Stimulated activated CD4-positive, alpha-beta T cell treated with anti-CD3 and anti-CD28 coated beads, Interleukin-2, amount 100 ng/mL, for 4 hours (primary cell): ENCODE measurements at places on chromosomes 2 and 18.

GRCh38 chr2:212974692-212975091 is 176.7 kb downstream of the IKZF2 start:
- DNase-seq = no peak

- DNase-seq = no peak
These were observed 96.0 kb upstream of the RAB12 start for GRCh38 chr18:8513249-8513648.

- DNase-seq = no peak
These were observed 1255.2 kb downstream of the CNTNAP5 start for GRCh38 chr2:125280265-125280664.

GRCh38 chr2:37389989-37390765 is 45.7 kb downstream of the QPCT start:
- peak; percentile 63 for DNase-seq

DNA sequence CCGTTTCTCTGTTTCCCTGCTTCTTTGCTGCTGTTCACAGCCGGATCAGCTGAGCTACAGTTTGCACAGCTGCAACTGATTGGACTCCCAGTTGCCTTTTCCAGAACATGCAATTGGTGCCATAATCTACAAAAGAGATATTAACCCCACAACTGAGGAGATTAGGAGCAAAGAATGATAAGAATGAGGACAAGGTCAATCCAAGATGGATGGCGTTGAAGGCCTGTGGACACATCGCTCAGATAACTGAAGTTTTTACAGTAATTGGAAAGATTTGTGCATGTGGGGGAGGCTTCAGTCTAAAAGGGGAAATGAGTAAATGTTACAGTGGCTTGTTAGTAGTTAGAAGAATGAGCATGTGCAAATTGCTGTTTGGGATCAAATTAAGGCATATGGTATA is 263.2 kb downstream of the TGIF1 start:
- DNase-seq = no peak

DNA sequence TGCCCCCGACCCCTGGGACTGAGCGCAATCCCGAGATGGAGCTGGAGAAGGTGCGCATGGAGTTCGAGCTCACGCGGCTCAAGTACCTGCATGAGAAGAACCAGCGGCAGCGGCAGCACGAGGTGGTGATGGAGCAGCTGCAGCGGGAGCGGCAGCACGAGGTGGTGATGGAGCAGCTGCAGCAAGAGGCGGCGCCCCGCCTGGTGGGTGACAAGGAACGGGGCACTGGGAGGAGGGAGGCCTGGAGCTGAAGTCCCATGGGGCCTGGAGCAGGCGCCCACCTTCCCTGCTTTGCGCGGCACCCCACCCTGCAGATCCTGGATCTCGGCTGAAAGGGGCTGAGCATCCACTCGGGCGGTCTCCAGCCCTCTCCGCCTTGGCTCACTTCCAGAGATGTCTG is 1.2 kb downstream of the TMEM247 start:
- DNase-seq = no peak

- no peak for DNase-seq
These were observed 122.0 kb downstream of the MDH1 start for GRCh38 chr2:63710732-63711131.

DNA sequence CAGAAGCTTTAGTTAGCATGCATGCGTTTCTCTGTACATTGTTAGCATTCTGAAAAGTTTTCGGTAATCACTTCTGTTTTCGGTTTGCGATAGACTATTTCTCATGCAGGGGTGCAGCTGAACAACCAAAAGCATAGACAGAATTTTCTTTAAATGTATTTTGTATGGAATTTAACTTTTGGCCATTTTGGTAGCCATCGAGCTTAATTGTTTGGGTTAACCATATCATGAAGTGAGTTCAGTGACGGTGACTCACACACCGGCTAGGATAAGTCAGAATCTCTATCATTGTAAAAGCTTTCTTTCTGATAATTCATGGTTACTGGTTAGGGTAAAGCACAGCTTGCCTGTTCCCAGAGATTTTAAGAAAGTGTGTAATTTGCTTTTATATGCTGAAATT is 107.2 kb downstream of the CD226 start:
- DNase-seq = no peak

DNA sequence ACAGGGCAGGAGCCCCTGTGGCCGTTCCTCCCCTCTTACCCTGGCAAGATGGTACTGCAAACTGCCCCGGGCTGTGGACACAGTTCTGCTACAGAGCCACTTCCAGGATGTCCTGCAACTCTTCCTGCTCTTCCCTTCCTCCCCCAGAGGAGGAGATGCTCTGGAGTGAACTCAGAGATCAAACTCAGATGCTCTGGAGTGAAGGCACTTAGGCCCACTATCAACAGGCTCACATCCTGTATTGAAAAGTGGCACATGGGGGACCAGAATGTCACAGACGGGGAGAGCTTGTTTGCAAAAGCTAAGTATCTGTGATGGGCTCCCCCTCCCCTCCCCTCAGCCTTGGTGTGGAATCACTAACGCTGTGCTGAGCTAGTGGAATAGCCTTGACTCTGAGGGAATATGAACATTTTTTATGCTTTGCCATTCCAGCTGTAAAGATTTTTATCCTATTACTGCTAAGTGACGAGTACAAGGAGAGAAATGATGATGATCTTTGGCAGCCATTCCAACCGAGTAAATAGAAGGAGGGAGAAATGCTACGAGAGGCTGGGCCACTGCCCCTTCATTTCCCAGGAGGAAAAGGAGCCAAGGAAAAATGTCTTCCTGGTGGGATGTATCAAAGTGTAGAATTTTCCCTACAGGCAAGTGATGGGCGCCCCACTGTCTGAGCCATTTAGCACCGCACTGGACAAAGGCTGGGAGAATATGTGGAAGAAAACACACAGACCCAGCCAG is 152.6 kb downstream of the GALNT14 start:
- DNase-seq = no peak

DNA sequence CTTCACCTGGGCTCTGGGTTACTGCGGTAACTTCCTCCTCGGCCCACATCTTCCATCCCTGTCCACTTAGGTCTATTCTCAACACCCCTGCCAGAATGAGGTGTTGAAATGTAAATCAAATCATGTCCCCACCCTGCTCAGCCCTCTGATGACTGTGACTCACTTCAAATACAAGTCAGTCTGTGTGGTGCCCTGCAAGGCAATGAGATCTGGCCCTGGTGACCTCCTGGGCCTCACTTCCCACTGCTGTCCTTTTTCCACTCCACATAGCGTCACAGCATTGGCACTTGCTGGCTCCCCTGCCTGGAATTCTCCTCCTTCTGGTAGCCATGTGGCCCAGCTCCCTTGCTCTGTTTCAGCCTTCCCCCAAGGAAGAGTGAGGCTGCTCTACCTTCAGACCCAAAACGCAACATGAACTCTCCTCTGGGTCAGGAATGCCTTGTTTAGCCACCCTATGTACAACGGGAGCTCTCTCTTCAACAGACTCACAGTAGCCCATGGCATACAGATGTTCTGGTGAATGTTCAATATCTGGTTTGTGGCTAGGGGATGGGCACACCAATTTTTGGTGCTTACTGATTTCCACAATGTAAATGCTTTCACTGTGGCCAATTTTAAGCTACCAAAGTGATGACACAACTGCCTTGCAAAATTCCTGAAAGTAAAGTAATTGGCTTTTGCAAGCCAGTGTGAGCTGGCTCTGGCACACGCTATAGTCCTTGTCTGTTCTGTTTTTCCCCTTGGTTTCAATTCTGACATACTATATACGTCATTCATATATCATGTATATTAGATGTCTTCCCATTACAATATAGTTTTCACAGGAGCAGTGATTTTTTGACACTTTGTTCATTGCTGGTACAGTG is 550.3 kb upstream of the HS6ST1 start:
- no peak for DNase-seq

- DNase-seq = peak; percentile 45
These were observed 187.7 kb upstream of the CXCR4 start for GRCh38 chr2:136305517-136306192.

DNA sequence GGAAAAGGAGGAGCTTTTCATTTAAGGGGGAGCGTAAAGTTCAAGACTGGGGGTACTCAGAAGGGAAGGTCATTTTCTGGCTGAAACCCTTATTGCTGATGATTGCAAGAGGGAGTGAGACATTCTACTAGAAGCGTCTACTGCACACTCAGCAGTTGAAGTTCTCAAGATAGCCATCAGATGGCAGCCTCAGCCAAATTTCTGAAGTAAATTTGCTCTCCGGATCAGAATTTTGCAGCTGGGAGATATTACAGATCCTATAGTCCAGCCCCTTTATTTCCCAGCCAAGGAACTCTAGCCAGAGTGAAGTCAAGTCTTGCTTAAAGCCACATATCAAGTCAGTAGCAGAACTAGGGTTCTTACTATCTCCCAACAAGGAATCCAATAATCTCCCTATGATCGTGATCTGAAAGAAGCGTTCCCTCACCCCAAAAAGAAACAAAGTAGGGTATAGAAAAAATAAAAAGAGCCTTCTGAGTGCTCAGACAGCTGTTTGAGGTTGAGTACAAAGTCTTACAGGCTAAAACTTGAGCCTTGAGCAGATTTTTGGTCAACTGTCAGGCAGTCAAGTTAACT is 24.0 kb downstream of the RAX start:
- DNase-seq = no peak

GRCh38 chr2:224221455-224221913 is 180.4 kb downstream of the FAM124B start:
- no peak for DNase-seq

DNA sequence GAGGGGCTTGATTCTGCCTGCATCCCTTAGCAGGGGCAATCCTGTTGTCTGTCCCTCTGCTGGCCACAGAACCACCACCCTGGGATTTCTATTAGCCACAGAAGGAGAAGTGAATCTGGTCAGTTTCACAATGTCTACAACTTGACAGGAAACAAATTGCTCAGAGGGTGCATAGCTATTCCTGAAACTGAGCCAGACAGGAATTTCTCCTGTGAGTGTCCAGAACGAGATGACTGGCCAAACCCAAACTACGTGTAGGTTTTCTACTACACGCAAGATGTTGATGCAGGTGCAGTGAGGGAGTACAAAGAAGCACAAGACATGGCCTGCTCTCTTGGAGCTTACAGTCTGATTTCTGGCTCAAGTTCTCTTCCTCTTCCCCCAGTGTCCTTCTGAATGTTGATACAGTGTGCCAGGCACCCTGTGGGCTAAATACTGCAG is 201.9 kb downstream of the CLIP4 start:
- no peak for DNase-seq

GRCh38 chr2:160646684-160647444 is 153.3 kb upstream of the RBMS1 start:
- DNase-seq = no peak

DNA sequence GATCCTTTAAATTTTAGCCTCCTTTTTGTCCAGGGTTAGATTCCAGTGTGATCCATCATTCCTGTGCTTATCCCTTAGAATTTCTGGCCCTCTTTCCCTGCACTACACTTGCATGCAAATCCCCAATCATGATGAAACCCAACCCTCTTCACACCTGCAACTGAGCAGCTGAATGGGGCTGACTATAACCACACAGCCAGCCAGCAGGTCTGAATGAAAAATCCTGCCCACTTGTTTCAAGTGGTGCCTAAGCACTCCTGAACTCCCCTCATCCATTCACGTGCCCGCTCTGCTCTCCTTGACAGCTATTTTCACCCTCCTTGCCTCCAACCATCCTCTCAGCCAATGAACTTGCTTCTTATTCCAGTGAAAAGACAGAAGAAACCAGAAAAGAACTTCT is 80.5 kb upstream of the AFF3 start:
- DNase-seq = no peak

- no peak for DNase-seq
These were observed 111.3 kb downstream of the PTGR3 start for GRCh38 chr18:75097491-75098225.

DNA sequence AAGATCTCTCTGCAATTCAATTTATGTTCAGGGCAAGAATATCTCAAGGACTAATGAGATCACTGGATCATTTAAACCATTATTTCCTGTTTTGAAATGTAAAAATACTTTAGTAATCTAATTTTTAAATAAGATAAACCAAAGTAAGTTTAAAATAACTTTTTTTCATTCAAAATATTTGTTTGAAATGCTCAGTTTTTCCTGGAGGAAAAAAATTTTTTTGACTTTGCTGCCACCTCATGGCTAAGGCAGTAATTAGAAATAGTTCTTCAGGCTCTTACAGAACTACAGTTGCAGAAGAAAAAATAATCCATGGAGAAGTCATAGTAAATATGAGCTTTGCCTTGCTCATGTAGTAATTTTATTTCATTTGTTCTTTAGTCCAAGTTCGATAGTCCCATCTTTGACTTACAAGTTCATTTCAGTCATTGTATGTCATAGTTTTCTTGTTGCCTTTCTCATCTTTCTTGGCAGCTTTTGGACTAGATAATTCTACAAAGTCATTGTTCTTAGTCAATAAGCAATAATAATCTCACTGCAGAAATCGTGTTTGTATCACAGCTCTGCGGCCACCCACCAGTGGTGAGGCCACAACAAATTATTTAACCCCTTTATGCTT is 127.4 kb downstream of the DPP4 start:
- DNase-seq = no peak

- no peak for DNase-seq
These were observed 45.2 kb upstream of the NFU1 start for GRCh38 chr2:69482471-69482870.

DNA sequence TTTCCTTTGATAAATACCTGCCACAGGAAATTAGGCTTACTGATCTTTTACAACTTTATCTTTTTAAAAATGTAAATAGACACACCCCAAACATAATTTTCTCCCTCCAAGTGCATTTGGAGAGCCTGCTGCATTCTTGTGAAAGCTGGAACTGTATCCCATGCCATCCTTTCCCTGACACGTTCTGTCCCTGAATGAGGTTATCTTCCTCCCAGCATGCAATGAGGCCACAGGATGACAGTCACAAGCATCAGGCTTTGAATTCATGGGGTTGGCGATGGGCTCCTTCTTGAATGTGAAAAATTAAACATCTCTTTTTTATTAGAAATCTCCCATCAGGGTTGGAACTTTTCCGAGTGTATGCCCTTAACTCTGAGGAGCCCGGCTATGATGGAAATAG is 77.8 kb downstream of the CTAGE1 start:
- no peak for DNase-seq

DNA sequence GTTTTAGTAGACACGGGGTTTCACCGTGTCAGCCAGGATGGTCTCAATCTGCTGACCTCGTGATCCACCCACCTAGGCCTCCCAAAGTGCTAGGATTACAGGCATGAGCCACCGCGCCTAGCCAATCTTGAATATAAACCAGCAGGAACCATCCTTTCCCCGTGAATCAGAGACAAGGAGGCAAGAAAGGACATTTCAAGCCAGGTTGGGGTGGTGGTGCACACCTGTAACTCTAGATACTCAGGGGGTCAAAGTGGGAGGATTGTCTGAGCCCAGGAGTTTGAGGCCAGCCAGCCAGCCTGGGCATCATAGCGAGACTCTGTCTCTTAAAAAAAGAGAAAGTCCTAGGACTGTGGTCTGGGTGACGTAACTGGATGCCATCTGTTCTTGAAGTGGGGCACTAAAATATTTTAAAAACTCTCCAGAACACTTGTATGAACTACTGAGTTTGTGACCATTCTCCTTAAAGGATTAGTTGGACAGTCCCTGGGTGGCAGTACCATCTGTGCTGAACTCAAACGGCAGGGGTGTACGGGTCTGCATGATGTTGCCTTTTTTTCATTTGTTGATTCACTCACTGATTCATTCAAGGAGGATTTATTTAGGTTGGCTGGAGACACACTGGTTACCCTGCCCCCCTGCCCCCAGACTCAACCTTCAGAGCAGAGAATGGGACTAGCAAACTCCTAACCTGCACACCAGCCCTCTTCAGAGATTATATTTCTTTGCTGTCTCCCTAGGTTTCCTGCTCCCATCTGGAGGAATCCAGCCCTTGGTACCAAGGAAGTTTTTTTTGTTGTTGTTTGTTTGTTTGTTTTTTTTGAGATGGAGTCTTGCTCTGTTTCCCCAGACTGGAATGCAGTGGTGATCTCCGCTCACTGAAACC is 2.9 kb upstream of the TLX2 start:
- DNase-seq = no peak

- DNase-seq = no peak
These were observed 13.6 kb downstream of the EFR3B start for GRCh38 chr2:25055376-25055920.
